Midbrain (tissue), 1 donor: ENCODE measurements at places on chromosomes 11 and 22.

DNA sequence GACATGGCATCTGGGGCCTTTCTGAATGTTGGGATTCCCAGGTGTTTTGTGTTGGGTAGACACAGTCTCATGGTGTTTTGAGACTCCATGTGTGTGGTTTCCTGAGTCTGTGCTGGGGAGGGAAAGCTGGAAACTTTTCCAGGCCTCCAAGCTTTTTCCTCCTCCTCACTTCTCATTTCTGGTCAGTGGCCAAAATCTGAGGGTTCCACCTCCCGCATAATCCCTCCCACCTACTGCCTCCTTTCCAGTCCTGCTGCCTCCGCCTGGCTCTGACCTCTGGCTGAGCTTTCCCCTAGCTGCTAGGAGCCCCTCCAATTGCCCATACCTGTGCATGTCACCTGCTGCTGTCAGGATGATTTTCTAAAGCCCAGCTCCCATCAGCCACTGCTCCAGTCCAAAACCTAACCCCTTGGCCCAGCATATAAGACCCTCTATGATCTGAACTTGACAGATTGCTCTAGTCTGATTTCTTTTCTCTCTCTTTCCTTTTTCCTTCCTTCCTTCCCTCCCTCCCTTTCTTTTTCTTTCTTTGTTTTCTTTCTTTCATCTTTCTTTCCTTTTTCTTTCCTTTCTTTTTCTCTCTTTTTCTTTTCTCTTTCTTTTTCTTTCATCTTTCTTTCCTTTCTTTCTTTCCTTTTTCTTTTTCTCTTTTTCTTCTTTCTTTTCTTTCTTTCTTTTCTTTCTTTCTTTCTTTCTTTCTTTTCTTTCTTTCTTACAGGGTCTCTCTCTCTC, 51.4 kb upstream of the NECTIN1 start:
- no peak for DNase-seq

DNA sequence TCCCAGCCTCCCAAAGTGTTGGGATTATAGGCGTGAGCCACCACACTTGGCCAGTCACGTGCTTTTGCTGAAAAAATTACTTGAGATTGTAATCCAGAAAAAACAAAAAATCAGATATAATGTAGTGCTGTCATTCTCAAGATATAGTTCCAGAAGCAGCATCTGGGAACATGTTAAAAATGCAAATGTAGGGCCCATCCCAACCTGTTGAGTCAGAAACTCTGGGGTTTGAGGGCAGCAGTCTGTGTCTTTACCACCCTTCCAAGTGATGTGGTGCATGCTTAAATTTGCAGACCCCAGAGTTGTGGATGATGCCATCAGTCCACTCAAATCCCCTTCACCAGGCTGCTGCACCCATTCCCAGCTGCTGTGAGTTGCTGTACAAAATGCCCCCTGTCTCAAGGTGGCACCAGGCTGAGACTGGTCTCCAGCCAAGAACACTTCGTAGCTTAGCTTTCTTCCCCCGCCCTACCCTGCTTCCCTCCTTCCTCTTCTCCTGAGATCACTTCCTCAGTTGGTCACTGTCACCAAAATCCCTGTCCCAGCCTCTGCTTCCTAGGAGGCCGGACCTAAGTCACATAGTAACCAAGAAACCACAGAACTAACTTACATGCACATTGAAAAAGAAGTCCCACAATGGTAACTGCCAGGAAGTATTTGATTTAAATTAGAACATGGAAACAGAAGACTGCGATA, 18.2 kb upstream of the ARRB1 start:
- DNase-seq: no peak

- DNase-seq: peak; percentile 43
These were observed 838 bp downstream of the BCL9L start for GRCh38 chr11:118924591-118925585.

GRCh38 chr11:115552151-115552772, 48.0 kb upstream of the CADM1 start:
- DNase-seq: no peak

GRCh38 chr11:133840479-133840941, 4.8 kb downstream of the SPATA19 start:
- DNase-seq: no peak

GRCh38 chr11:112881461-112881860, 79.8 kb upstream of the NCAM1 start:
- peak; percentile 95 for DNase-seq

DNA sequence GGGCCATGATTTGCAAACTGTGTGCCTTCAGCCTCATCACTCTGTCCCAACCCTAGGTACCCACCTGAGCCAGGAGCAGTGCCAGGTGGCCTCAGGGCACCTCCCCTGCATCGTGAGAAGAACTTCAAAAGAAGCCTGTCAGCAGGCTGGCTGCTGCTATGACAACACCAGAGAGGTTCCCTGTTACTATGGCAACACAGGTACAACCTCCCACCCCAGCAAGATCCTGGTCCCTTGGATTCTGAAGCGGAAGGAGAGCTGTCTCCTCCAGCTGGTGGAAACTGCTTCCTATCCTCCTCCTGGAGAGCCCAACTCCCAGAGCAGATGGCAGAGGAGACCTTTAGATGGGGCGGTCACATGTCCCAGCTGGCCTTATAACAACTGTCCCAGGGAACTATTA, 2.9 kb downstream of the ZP1 start:
- DNase-seq: no peak

- DNase-seq: no peak
These were observed 3.8 kb upstream of the KCNK7 start for GRCh38 chr11:65599216-65599954.

DNA sequence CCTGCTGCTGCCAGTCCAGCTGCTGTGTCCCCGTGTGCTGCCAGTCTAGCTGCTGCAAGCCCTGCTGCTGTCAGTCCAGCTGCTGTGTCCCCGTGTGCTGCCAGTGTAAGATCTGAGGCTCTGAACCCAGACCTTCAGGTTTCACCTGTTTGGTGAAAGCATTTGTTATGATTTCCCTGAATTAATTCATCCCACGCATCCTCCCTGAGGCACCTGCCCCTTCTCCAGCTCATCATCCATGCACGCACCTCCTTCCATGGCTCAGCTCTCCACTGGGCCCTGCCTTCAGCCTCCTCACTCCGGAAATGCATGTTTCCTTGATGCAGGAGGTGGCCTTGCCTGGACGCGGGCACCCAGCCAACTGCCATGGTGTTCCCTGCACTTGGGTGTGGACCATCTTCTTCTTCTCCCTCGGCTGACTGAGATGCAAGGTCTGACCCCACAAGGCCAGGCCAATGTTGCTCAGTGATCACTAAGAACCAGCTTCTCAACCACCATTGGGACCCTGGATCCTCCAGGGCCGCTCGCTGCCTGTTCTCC, 788 bp downstream of the KRTAP5-10 start:
- DNase-seq: no peak

- DNase-seq: no peak
These were observed 2268.7 kb downstream of the LRRC4C start for GRCh38 chr11:39190751-39191150.

DNA sequence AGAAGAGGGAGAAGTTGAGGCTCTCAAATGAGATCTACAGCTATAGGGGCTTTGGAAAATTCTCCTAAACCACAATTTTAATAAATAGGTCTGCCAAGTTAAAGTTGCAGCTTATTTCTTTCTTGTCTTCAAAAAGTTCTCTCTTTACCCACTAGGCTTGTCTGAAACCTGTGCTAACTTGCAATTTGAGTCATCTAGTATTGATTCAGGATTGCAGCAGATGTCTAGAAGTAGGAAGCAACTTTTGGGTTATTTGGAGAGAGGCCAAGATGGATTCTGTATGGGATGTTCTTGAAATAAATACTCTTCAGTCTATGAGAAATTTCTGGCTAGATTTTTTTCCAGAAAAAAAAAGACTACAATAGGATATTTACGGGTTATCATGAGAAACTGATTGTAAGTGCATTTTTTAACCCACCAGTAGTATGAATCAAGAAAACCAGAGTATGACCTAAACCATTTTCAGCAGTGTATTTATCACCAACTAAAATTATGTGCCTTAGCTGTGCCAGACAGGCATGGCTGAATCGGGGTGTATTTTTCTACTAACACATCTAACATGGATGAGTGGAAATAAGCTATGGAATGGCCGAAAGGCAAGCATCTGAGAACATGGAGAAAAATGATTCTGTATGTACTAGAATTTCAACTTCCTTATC, 4.9 kb upstream of the RAB38 start:
- no peak for DNase-seq

- DNase-seq: no peak
These were observed 42.1 kb downstream of the CLMP start for GRCh38 chr11:123152951-123153350.

DNA sequence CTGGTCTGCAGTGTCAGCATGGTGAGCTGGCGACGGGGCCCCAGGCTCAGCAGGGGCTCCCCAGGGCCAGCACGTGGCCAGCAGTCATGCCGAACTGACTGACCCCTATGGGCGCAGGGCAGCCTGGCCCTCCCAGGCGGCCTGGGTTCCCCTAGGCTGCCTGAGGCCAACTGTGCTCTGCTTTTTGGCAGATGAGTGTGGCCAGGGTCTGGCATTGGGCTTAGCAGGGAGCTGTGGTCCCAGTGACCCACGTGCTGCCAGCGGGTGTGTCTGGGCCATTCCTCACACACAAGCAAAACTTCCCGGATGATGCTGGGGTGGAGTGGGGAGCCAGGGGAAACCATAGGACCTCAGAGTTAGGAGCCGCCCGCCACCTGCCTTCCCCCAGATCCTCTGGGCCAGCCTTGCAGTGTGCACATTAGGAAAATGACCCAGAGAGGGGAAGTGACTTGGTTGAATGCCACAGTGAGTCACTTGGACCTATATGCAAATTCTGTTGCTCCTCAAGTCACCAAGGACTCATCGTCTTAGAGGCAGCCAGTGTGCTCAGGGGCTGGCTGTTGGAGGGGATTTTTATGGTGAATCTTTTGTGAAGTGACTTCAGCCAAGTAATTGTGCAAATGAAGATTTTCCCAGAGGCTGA, 6.5 kb downstream of the ADORA2A start:
- no peak for DNase-seq

- no peak for DNase-seq
These were observed 21.8 kb upstream of the EIF3M start for GRCh38 chr11:32561835-32562234.

DNA sequence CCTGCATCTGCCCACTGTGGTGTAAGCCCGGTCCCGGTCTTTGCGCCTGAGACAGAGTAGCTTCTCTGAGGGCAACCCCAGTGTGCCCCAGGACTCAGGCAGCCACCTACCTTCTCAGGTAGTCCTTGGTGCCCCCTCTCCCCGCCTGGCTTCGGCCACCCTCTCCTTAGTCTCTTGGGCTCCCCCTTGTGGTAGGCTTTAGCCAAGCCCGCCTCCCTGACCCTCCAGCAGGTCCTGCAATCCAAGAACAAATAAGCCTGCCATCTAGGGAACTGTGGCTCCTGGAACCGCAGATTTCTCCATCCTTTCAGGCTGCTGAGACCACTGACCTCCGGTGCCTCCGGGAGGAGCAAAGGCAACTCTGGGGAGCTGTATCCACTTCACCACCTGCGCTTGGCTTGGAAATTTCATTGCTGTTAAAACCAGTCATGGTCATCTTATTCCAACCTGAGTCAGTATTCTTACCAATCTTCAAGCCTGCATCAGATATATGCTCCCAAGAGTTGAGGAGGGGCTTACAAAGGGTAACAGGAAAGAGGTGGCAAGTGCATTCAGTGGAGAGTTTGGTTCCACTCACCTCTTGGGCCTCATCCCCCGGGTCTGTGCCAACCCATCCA, 52.8 kb upstream of the TENM4 start:
- peak; percentile 59 for DNase-seq

- no peak for DNase-seq
These were observed 9.1 kb upstream of the RAC2 start for GRCh38 chr22:37253126-37253660.

GRCh38 chr11:59266491-59266890, 53.8 kb upstream of the MPEG1 start:
- DNase-seq: no peak

- peak; percentile 13 for DNase-seq
These were observed 35.6 kb downstream of the SERPINH1 start for GRCh38 chr11:75597636-75598035.

- DNase-seq: no peak
These were observed 662.1 kb downstream of the NTM start for GRCh38 chr11:132032555-132032954.

DNA sequence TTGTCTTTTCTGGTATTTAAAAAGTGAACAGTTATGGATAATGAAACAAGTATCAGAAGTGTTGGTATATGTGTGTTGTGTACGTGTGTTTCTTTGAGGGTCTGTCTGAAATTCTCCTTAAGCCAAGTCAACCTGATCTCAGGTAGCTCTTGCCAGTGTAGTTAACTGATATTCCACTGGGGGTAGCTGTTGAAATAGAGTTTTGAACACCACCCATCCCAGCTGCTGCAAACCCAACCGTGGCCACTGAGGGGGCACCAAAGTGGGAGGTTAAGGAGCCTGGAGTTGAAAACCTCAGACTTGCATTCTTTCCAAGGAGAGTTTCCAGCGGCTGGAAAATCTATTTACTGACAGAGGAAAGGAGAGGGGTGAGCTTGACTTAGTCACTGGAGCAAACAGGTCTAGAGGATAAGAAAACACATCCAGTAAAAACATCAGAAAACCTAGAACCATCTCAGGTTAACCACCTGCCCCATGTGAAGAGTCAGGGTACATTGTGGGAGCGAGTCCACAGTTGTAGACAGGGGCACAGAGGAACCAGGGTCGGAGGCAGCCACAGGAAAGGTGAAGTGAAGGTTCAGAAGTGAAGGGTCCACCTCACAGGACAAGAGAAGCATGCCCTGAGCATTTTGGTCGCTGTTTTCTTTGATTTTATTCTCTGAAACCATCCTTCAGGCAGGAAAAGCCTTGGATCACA, 8.8 kb upstream of the CUL5 start:
- no peak for DNase-seq

DNA sequence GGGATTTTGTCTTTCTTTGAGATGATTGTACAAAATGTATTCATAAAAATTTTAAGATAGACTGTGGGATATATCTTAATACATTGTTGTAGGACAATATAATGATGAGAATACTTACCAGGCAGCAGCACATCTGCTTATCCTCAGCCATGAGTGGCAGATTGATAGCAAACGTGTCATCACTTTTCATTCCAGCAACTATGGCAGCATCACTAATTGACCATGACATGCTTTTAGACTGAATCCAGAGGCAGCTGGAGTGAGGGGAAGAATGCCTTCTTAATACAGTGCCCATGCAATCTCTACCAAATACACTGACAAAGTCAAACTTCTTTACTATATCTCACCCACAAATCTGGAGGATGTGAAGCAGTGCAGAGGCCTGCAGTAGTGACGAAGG, 755.2 kb upstream of the RAG2 start:
- no peak for DNase-seq

DNA sequence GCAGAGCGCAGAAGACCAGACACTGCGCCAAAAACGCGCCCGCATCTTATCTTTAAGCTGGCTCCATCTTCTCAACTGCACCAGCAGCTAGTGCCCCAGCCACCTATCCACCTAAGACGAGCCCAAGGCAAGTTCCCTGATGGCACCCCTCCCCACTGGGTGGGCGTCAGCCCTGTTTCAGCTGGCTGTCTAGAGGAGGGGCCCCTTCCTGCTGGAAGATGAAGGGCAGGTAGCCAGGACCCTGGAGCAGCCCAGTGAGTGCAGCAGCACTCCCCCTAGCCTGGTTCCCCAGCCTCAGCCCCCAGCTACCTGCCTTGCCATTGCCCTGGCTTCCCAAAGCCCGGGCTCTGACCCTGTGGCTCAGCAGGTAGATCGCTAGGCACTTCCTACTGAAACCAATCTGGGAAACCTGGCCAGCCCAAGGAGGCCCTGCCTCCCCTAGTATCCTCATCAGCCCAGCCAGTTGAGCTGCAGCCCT, 28.3 kb downstream of the ARVCF start:
- no peak for DNase-seq
